Stimulated activated CD4-positive, alpha-beta T cell treated with anti-CD3 and anti-CD28 coated beads, Interleukin-4, amount 100 ng/mL, for 48 hours (primary cell): ENCODE measurements at places on chromosomes 1 and 21.

GRCh38 chr1:172789840-172790239 is 130.9 kb downstream of the FASLG start:
- no peak for DNase-seq

DNA sequence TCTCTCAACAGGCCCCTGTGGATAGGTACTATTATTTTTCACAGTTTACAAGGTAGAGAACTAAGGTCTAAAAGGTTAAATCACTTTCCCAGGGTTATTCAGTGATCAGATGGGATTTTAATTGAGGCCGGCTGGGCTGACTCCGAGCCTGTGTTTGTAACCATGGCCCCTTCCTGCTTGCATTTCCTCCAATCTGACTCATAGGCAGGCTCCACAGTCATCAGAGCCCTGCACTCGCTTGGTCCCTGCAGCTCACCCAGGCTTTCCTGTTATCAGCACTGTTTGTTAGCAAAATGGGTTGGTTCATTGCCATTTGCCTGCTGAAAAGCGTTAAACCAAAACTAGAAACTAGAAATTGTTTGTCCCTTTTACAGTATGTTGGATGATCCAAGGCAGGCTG is 41.4 kb upstream of the LMX1A start:
- no peak for DNase-seq

DNA sequence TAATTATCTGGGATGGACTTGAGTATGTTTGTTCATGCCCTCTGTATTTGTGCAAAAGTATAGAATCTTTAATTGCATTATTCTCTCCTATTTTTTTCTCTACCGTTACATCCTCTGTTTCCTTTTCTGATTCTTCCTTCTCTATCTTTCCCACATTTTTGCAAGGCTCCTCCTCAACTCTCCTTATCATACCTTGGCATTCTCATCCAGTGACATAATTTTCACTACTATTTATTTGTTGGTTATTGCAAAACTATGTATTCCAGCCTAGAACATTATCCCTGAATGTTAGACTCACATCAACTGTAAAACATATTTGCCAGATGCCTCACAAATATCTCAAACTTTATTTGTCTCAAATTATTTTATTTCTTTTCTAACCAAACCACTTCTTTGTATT is 381.9 kb downstream of the COL11A1 start:
- DNase-seq: no peak

DNA sequence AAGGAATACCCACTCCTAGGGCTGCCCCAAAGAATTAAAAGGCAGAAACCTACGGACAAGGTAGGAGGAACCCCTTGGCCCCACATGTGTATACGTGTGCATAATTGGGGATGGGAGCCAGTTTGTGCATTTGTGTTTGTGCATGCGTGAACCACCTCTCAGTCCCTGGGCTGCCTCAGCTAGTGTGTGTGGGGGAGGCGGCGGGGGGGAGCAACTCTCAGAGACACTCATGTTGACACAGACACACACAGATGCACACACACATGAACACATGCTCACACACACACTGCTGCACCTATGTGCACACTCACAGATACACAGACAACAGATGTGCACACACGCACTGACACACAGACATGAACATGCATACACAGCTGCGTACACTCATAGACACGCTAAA is 5.1 kb downstream of the LDLRAD1 start:
- DNase-seq: no peak

- DNase-seq: no peak
These were observed 13.3 kb upstream of the GSTM4 start for GRCh38 chr1:109642626-109643025.

- no peak for DNase-seq
These were observed 1.3 kb downstream of the KAZN start for GRCh38 chr1:14599800-14600199.

- no peak for DNase-seq
These were observed 30.4 kb downstream of the ERG start for GRCh38 chr21:38467911-38468310.

GRCh38 chr1:148293651-148294050 is 141.6 kb upstream of the NBPF11 start:
- no peak for DNase-seq

DNA sequence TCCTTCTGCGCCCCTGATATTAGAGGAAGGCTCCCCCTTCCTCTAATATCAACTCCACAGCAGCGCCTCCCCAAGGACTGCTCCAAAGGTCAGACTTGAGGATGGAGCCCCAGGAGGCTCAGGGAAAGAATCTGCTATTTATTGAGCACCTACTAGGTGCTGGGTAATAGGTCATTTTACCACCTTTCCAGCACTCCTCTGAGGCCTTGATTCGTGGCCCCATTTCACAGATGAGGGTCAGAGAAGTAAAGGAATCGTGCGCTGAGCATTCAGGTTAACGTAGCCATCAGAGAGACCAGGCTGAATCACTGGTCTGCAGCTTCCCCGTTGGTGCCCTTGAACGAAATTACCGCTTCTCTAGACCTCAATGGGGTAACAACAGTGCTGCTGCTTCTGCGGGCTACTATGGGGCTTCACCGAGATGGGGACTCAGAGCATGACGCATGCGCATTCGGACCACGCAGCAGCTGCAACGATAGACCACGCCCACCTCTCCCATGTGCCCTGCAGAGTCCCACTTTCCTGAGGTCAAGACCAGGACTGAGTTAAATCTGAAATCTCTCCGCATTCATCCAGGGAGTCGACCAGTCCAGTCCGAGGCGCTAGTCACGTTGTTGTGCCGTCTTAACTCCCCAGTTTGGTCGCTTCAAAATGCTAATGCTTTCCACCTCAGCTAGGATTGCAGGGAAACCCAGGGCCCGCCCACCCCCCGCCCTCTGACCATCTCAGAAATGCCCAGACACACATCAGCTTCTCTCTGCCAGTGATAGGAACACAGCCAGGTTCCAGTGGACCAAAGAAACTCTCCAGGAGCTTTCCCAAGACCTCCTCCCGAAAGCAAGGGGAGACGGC is 12.9 kb downstream of the CAMK2N1 start:
- DNase-seq: no peak

GRCh38 chr1:247347477-247348222 is 16.0 kb upstream of the ZNF496 start:
- no peak for DNase-seq

DNA sequence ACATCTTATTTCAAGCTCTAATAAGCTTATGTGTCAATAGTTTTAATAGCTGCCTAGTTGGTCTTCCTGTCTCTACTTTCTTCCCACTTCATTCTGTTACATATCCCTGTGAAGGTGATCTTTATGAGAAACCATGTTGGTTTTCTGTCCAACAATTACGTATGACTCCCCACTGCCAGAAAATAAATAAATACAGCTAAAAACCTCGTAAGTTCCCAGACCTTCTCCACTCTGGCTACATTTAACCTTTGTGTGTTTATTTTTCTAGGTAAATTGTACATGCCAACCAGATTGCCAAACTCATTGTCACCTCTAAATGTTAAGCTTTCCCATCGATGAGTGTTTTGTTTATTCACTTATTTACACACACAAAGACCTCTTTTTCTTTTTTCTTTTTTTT is 147.2 kb downstream of the CRB1 start:
- DNase-seq: no peak

GRCh38 chr1:216815260-216816131 is 92.3 kb upstream of the ESRRG start:
- DNase-seq: no peak

DNA sequence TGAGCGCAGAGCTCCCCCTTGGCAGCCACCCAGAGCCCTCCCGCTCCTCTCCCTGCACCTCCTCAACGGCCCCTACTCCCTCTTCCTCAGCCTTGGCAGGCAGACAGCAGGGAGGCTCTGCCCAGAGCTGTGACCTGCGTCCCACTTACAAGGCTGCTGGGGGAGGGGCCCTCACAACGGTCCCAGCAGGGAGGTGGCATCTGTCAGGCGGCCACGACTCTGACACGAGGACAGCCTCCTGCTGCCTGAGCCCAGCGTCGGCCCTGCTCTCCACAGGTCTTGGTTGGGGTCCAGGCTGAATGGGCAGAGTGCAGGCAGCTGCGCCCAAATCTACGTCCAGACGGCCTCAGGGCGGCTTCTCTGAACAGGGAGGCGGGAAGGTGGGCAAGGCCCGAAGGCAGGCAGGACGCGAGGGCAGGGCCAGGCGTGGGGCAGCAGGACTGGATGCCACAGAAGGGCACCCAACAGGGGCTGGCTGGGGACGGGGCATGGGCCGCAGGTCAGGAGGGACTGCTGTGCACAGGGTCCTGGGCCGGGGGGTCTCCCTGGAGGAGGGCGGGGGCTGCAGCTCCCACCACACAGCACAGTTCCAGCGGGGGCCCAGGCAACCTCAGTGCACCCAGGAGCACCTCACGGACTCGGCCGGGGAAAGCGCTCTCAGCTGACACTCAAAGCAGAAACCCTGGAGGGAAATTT is 7.5 kb downstream of the SLC19A1 start:
- no peak for DNase-seq

- DNase-seq: no peak
These were observed 21.3 kb downstream of the MRPL37 start for GRCh38 chr1:54221113-54221834.

DNA sequence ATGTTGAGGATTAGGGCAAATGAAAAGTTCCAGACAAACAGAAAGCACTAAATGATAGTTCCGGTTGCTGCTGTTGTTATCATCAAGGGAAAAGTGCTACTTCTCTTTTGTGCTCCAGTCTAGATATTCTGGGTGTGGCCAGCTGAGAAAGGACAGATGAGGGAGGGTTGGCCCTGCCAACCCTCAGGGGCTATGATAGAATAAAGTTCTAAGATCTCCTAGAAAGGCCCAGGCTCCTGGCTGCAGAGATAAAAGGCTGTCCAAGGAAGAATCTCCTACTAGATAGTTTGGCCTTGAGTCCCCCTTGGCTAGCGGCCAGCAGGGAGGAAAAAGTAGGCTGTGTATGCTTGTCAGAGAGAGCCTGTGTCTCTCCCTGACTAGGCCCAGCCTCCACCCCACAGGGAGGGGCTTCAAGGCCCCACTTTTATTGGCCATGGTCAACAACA is 31.5 kb downstream of the RIMS3 start:
- DNase-seq: no peak

DNA sequence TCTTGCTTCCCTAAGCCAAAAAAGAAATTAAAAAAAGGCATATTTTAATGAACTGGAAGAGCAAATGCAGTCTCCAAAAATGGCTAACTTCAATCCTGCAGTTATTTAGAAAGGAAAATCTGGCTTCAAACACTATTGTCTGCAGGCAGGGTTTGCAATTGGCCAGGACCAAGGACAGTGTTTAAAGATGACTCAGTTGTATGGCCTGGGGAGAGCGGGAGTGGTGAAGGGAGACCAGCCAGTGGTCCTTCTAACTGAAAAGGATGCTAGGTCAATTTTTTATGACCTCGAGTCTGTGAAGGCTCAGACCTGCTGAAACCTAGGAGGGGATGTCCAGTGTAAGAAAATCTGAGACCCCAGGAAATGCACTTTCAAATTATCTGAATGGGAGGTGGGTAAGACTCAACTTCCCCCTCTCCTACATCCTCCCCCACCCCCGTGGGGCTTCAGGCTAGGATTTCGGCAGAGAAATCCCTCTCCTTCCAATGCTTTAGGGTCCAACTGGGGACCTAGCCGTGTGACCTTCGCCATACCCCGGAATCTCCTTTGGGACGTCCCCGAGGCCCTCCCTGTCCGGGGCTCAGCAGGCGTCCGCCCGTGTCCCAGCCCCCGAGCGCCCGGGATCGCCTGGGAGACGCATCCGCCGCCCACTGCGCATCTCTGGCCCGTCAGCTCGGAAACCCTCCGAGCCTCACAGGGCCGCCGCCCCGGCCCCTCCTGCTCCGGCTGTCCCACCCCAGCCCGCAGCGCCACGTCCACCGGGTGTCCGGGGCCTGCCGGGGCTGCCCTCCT is 602 bp upstream of the RIMKLA start:
- no peak for DNase-seq

- DNase-seq: peak; percentile 99
These were observed at the start of gene ELK4 for GRCh38 chr1:205631768-205632668. ELK4 (minus strand) TSS chr1:205632011; CDS start chr1:205623882, 8,129 bp downstream.

GRCh38 chr1:11558871-11559590 is 80.1 kb downstream of the DISP3 start:
- DNase-seq: no peak

GRCh38 chr1:108041360-108042142 is 76.6 kb upstream of the VAV3 start:
- DNase-seq: no peak

DNA sequence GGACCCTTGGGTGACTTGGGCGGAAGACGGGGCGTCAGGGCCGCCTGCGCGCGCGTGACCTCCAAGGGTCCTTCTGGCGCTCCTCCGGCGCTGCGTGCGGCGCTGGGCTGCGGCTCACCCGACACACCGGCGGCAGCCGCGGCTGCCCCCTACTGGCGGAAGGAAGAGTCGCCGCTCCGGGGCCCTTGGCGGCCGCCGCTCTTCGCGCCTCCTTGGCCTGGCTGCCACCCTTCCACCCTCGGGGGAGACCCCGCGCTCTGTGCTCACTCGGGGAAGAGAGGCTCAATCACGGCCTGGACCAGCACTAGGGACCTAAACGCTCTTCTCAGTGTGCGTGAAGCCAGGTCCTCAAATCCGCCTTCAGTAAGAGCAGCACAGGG is 89.7 kb downstream of the DMRTA2 start:
- DNase-seq: peak; percentile 59

GRCh38 chr21:42565206-42565810 is 51.7 kb downstream of the SLC37A1 start:
- DNase-seq: no peak

DNA sequence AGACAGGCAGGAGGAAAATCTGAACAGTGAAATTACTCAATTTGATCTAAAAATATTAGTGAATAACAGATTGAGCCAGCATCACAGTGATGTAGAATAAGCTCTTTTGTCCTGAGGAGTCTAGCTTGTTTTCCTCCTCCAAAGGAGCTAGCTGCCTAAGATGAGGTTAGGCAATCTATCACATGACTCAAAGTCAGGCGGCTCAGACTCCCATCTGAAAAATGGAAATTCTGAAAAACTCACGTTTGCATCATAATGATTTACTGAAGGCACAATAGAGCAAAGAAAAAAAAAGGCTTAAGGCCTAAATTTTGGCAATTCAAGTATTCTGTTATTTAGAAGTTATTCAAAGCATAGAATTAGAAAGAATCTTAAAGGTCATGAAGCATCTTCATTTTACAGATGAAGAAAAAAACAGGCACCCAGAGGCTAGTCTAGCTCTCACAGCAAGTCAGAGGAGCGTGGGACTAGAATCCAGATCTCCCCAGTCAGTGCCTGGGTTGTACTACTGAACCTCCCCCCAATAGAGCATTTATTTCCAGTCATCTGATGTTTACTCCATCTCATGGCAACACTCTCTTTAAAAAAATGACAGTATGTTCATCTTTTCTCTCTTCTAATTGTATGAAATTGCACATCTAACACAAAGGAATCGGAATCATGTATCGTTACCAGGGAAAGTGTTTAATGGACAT is 62.5 kb upstream of the ATF3 start:
- DNase-seq: no peak

- DNase-seq: no peak
These were observed 34.7 kb downstream of the IFNAR1 start for GRCh38 chr21:33359446-33359845.

- no peak for DNase-seq
These were observed 25.3 kb upstream of the HHAT start for GRCh38 chr1:210303391-210303790.

GRCh38 chr1:26403656-26404055 is 7.0 kb upstream of the LIN28A start:
- no peak for DNase-seq
